HTR-8/SVneo (cell line): ENCODE measurements at places on chromosomes 12 and 14.
A peak's percentile ranks its signal among the peaks of the same experiment; 100 is the strongest.

DNA sequence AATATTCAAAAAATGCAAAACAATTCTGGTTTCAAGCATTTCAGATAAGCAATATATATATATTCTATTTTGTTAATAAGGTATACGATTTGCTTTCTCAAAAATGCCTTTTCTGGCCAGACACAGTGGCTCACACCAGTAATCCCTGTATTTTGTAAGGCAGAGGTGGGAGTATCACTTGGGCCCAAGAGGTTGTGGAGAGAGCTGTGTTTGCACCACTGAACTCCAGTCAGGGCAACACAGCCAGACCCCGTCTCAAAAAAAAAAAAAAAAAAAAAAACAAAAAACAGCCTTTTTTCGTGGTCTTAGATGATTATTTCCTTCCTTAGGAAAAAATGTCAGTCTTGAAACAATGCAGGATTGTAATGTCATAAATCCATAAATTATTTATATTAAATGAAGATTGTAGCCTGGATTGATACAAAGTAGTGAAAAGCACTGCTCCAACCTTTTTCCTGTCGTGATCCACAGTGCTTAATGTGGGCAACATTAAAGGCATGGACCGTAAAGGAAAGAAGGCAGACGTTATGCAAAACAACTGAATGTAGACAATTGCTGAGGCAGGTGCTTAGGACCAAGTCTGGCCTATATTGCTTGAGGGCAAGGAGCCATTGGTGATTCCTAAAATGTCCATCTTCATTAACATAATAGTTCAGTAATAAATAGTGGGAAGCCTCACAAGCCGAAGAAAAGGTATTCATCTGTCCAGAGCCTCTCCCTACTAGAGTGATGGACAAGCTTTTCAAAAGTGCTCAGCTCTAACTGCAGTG is 36.8 kb downstream of the RAD52 start:
- DNase-seq, result no peak

DNA sequence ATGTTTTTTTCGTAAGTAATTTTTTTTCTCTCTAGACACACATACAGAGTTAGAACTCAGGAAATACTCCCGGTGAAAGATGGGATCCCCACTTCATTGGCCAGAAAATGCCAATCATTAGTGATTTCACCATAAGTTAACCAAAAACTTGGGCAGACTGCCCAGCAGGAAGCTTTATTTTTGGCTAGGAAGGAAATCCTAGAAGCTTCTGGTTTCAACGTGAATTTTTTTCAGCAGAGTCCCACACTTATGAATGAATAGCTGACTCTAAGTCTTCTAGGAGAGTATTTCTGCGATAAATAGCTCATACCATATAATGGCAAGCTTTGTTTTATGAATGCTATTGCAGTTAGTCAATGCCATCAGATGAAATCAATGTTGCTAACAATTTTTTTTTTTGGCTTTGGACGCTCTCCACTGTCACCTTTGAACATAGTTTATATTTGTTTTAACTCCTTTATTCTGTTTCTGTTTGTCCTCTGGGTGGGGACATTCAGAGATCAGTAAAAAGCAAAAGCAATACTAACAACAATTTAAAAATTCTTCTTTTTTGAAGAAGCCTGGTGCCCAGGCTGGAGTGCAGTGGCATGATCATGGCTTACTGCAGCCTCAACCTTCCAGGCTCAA is 9.5 kb downstream of the PPP1CC start:
- DNase-seq, result no peak

- DNase-seq, result no peak
Measured at GRCh38 chr12:29030006-29030405, 119.1 kb upstream of the FAR2 start.

DNA sequence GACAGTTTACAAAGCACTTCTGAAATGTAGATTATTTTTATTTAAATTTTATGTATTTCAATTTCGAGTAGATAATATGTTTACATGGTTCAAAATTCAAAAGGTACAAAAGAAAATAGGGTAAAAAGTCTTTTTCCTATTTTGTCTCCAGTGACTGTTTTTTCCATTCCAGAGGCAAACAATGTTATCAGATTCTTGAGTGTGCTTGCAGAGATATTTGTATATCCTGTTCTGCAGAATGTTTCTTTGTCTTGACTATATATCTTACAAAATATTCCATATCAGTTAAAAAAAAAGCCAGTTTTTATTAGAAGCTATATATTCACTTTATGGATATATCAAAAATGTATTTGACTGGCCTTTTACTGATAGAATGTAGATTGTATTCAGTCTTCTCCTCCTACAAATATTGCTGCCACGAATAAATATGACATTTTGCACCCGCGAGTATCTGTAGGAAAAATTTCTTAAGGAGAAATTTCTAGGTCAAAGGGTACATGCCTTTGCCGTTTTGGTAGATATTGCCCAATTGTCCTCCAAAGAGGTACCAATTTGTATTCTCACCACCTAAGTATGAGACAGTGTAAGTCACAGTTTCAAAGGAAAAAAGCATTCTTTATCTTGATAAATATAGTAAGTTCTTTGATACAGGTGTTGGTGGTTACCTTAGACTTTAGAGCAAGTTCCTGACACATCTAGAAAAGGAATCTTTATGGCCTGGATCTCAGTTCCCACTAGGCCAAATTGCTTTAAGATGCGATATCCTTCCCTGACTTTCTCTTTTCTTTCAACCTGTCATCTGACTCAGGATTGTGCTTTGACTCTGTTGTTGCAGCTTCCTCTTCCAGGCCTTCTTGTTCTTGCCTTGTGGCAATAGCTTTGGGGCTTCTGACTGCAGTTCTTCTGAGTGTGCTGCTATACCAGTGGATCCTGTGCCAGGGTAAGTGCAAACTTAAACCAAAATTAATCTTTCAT is 2.3 kb downstream of the KLRG1 start:
- no peak for DNase-seq

DNA sequence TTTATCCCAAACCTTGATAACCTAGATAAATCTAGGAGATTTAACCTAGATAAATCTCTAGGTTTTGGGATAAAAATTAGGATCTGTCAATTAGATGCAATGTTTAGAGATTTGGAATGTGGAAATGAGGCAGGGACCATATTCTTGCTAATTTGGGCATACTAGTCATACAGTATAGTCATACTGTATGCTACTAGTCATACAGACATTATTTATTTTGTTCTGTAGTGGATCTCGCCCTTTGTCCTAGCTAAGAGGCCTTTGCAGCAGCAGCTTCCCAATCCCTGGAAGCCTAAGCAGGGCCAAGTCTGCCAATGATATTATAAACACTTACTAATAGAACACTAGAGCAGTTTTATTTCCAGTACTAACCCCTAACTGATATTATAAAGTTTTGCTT is 136.4 kb downstream of the CEP128 start:
- no peak for DNase-seq

DNA sequence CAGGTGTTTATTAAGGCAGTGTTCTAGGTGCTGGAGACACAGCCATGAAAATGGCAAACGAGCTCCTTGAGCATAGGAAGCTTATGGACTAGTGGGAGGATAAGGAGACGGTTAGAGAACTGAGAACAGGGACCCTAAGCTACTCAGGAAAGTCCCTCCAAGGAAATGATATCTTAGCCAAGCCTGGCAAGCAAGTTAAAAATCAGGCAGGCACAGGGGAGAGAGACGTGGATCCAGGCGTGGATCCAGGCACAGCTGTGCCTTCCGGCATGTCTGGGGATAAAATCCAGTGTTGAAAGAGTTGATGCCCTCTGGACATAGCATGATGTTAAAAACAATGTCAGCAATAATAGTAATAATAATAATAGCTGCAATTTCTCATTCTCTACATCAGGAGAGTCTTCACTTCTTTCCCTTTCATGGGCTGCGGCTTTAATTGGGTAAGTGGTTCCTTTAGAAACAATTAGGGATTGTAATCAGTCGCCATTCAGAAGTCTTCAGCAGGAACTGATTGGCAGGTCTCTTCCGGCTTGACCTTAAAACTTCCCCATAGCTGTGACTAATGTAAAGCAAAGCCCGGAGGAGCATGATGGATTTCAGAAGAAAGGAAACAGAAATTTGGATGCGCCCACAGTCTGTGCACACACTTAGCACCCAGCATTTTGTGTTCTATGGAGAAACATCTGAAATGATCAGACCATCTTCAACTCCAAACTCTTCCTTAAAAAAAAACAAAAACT is 230.2 kb downstream of the SLC41A2 start:
- no peak for DNase-seq

DNA sequence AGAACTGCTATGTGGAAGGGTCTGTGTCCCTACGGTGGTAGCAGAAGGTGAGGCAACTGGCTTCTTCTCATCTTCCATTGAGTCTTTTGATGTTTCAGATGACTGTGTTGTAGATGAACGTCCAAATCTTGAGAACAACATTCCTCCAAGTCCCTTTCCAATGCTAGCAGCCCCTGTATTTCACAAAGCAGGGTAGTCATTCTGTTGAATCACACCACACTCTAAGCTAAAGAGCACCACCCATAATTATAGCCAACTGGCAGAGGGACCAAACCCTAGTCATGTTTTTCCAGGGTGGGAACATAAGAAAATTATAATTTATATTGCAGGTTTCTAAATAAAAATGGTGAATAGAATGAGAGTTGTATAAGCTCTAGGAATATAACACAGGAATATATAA is 98.7 kb downstream of the DDHD1 start:
- DNase-seq, result no peak

DNA sequence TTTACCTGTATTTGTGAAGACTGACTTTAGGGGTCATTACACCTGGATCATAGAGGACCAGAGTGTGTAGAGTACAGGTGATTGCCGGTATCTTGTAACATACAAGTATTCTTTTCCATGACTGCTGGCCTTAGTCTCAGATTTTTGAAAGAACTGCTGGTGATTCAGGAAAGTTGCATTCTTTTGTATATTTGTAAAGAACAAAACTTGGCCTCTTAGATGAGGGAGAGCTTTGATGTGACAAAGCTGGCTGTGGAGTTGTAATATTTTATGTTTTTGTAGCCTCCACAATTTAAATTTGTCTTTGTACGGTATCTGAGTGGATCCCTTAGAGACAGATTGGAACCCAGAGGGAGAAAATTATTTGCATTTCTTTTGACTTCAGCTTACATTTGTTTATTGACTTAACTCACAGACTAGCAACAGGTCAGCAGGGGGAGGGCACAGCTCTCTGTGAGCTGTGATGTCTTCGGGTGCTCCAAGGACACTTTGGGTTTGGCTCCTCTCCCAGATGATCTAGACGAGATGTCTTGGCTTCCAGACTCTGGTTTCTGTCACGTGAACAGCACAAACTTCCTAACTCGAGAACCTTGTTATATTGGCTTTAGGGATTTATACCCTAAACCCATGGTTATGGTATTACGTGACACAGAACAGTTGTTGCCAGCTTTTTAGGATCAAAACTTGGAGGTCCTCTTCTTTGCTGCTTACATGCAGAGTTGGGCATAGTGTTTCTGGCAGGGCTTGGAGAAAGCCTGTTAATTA is 65.9 kb downstream of the DAAM1 start:
- peak; percentile 92 for DNase-seq

DNA sequence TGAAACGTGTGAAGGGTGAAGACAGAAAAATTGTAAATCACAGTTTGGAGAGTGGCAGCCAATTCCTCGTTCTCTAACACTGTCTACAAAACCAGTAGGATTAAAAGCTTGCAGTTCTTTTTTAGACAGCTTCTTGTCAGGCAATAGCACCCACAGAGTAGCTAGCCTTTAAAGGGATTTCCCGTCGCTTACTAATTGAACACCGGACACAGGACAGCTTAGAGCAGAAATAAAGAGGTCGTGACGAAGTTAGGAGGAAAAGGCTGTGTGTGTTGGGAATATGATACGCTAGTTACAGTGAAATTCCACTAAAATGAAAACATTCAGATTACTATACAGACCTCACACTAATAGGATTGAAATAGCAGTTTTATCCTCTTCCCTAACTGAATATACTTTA is 149.1 kb upstream of the FLRT2 start:
- no peak for DNase-seq

DNA sequence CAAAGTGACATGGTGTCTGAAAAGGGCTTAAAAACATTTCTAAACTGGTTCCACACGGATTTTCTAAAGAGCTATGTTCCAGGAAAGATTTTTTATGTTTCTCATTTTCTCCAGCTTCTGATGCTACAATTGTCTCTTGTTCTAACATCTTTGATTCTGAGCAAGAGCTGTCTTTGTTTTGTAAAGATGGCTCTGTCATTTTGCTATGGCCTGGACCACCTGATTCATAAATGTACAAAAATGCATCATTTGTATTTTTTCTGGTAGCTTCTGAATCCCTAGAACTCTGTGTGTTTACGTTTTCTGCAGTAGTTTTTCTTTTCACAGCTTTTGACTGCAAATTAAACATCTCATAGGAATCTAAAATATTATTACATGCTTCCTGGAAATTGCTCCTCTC is 3.2 kb downstream of the MLH3 start:
- DNase-seq, result no peak

- no peak for DNase-seq
Measured at GRCh38 chr12:114476159-114476558, 70.2 kb upstream of the TBX5 start.

DNA sequence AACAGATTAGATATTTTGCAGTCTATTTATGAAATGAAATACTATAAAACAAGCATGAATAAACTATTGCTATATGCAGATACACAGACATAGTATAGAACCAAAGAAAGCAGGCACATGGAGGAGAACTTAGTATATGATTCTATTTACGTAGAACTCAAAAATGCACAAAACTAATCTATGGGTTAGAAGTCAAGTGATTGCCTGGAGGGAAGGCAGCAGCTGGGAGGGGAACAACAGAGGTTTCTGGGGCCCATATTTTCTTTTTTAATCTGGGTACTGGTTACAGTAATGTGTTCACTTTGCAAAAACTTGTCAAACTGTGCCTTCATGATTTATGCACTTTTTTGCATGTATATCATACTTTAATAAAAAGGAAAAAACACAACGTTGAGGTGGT is 202.0 kb downstream of the BCAT1 start:
- DNase-seq, result no peak

GRCh38 chr12:107221913-107222312 is 128.6 kb upstream of the CRY1 start:
- no peak for DNase-seq

GRCh38 chr14:38880643-38881524 is 222.2 kb downstream of the SEC23A start:
- no peak for DNase-seq

GRCh38 chr12:94326727-94327126 is 132.9 kb downstream of the CEP83 start:
- no peak for DNase-seq

DNA sequence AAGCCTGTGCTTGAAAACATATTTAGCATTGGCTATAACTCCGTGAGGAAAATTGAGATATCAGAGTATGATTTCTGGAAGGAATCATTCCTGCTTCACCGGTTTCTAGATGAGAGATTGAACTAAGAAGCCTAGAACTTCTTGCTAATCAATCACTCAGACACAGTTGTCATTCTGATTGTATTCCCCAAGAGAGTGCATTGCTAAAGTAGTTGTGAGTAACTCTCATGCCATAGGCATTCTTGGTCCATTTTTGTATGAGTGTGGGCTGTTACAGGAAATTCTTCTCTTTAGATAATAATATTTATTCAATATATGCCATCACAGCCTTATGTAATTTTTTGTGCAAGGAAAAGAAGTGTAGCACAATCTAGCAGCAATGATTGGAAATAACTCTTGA is 893.3 kb upstream of the MDGA2 start:
- peak; percentile 2 for DNase-seq
